Fibroblast of gingiva (primary cell): ENCODE measurements at places on chromosomes 7 and 10.

DNA sequence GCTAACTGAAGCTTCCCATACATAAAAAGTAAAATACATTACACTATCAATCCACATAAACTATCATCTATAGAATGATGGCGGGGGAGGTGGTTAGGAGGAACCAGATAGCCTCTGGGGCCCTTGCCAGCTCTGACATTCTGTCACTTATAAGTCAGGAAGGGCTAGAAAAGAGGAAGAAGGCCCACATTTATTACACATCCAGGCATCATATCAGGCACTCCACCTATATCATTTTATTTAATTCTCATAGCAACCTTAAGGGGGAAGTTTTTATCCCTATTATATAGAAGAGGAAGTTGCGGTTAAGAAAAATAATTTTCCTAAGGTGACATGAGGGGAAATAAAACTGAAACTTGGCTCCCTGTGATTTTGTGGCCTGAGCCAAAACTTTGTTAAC is 29.9 kb downstream of the HEPACAM2 start:
- DNase-seq: no peak

GRCh38 chr10:14294347-14295059 is 36.2 kb downstream of the FRMD4A start:
- no peak for DNase-seq

- DNase-seq: no peak
These were observed 24.5 kb downstream of the SLC25A16 start for GRCh38 chr10:68502846-68503245.

GRCh38 chr10:112778579-112778978 is 171.5 kb upstream of the TCF7L2 start:
- no peak for DNase-seq

DNA sequence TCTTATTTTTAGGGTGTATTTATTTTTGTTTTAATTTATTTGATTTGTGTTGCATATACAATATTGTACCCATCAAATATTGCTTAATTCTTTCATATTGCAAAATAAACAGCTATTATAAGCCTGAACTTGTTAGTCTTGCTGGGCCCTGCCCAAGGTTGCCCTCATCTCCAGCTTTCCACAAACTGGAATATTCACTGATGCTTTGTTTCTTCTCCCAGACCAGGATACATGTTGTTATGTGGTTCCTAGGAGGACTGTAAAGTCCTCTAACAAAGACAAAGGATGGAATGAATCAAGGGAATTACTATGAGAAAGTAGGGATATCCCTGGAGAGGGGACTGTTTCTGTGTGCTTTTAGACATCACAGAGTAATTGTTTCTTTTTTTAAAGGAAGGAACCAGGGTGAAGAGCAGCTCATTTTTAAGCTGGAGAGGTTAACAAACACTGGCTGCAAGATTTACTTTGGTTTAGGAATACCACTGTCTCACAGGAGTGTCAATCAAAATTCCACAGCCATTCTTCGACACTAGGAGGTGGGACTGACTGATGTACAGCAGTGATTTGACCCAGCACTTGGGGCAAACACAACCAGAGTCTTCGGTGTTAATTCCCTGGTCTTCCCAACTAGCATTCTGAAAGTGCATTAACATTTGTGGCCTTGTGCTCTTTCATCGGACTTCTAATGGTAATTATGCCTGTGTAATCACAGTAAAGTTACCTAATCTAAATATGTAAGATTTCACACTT is 14.8 kb upstream of the CD36 start:
- peak; percentile 75 for DNase-seq

- DNase-seq: peak; percentile 1
These were observed 49.5 kb downstream of the ZNF37A start for GRCh38 chr10:38143587-38143986.

GRCh38 chr7:157700231-157701005 is 363.6 kb downstream of the DNAJB6 start:
- DNase-seq: no peak

- no peak for DNase-seq
These were observed 12.5 kb upstream of the CDK13 start for GRCh38 chr7:39937366-39938153.

GRCh38 chr10:109889867-109890266 is 33.4 kb downstream of the XPNPEP1 start:
- DNase-seq: peak; percentile 41

GRCh38 chr7:51732116-51732515 is 415.5 kb upstream of the COBL start:
- no peak for DNase-seq

GRCh38 chr10:114335614-114336013 is 68.7 kb downstream of the AFAP1L2 start:
- no peak for DNase-seq

- no peak for DNase-seq
These were observed 60.9 kb downstream of the MRPL32 start for GRCh38 chr7:42993038-42993437.

DNA sequence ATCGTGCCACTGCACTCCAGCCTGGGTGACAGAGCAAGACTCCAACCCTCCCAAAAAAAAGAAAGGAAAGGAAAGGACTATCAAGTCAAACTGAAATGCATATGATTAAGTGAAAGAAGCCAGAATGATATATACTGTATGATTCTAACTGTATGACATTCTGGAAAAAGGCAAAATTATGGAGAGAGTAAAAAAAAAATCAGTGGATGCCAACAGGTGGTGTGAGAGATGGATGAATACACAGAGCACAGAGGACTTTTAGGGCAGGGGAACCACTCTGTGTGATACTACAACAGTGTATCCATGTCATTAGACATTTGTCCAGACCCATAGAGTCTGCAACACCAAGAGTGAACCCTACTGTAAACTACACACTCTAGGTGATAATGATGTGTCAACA is 99.2 kb downstream of the SLIT1 start:
- no peak for DNase-seq

DNA sequence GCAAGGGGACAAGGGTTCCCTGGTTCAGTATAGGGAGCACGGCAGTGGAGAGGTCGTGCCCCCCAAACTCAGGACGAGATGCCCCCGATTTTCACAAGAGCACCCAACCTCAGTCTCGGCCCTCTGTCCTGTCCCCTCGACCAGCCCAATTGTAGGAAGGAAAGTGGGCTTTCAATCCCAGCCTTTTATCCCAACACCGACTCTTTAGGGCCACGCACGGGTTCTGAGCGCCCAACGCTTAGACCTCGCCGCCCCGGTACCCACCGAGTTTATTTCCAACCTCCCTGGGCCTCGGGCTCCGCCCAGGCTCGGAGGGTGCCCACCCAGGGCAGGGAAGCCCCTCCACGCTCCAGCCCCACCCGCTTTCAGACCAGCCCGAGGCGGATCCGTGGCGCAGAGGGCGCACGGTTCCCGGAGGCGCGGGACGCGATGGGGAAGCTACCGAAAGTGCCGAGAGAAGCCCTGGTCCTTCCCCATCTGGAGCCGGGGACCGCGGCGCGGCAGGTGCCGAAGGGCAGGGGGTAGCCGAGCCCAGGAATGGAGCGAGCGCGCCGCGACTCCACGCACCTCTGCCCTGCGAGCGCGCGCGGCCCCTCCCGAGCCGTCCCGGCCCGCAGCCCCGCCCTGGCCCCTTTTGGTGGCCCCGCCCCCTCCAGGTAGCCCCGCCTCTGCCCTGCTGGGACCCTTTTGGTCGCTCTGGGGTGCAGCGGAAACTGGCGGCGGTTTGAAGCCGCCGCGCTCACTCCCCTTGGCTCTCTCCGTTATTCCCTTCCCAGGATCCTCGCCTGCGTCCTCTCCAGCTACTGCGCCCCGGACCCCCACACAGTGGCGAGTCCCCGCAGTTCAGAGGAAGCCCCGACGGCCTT is 20.4 kb downstream of the GRID2IP start:
- DNase-seq: no peak

DNA sequence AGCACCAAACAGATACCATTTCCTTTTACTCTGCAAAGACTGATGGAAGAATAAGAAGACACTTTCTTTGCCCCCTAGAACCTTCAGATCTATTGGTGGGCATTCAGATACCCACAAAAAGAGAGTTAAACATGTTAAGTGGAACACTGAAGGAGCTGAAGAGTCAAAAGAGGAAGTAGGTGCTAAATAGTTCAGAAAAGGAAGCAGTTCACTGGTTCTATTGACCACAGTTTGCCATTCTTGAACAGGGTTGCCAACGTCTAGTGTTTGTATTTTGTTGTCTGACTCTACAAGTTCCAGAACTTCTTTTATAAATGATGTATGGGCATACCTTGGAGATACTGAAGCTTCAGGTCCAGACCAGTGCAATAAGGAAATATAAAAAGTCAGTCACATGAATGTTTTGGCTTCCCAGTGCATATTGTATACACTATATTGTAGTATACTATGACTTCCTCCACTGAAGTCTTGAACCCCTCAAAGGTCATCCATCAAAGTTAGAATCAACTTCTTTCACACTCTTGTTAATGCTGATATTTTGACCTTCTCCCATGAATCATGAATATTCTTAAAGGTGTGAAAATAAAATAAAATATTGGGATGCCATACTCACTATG is 47.5 kb upstream of the AGR3 start:
- no peak for DNase-seq

DNA sequence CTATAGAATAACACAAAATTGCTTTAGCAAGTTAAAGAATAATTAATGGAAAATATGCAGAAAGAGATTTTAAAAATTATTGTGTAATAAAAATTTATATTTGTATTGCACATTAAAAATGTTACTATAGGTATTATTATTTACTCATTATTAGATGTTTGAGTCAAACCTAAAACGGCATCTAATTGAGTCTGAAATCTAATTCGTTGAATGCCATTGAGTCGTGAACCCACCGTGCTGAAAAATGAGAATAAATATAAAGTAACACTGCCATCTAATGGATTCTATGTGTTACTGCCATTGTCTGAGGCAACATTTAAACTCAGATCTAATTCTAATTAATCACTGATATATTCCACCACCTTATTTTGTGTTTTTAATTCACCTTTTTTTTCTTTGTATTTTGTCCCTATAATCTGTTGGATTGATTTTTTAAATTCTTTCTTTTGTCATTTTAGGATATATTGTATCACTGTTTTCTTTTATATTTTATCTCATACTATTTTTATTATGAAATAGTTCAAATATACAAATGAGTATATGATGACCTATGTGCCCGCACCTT is 62.2 kb downstream of the SAMD9 start:
- peak; percentile 23 for DNase-seq

- peak; percentile 91 for DNase-seq
These were observed 203.2 kb downstream of the ANK3 start for GRCh38 chr10:60186315-60187071.

DNA sequence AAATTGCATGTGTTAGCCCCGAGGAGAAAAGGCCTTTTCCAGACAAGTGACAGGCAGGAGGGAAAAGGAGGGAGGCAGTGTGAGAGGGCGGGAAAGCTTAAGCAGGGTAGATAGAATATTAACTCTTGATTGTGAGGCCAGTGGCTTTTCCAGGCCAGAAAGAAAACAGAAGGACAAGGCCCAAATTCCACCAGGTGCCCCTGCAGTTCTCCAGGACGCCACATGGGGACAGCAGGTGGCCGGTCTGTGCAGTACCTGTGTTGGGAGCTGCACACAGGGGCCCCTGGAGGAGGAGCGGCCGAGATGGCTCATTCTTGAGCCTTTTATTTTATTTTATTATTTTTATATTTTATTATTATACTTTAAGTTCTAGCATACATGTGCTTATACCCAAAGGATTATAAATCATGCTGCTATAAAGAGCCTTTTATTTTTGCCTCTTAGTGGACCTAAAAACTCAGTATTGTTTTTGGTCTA is 141.3 kb upstream of the KLF14 start:
- no peak for DNase-seq

DNA sequence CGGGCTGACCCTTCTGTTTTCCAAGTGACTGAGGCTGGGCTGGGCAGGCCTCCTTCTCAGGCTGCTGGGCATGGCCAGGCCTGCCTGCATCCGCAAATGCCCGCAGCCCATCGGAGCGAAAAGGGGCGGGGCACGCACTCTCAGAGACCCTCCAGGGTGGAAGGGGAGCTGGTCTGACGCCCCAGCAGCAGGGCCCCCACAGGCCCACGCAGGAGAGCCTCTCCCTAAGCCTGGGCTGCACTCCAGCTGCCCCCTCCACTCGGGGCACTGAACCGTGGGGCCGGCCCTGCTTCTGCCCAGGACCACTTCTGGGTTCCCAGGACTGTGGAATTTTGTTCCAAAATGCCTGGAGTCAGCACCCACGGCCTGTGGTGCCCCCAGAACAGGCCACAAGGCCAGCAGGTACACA is 9.3 kb downstream of the ADAP1 start:
- DNase-seq: no peak

DNA sequence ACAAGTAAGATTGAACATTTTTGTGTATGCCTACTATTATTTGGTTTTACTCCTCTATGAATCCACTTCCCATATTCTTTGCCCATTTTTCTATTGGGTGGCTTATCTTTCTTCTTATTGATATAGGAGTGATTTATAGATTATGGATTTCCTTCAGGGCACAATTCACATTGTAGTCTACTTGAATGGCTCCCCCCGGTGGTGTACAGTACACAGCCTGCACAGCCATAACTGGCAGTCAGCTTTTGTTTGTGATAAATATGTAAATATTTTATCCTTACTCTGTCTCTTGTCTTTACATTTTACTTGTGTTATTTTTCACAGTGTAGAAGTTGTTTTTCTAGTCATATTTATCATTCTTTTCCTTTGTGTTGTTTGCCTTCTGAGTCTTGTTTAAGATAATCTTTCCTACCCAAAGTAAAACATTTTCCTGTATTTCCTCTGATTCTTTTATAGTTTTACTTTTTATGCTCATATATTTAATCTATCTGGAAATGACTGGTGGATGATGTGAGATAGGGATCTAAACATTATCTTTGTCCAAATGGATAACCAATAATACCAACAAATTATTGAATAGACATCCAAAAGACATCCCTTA is 23.9 kb upstream of the CALD1 start:
- DNase-seq: peak; percentile 29

- DNase-seq: peak; percentile 41
These were observed 24.5 kb downstream of the SNX13 start for GRCh38 chr7:17915796-17916195.

DNA sequence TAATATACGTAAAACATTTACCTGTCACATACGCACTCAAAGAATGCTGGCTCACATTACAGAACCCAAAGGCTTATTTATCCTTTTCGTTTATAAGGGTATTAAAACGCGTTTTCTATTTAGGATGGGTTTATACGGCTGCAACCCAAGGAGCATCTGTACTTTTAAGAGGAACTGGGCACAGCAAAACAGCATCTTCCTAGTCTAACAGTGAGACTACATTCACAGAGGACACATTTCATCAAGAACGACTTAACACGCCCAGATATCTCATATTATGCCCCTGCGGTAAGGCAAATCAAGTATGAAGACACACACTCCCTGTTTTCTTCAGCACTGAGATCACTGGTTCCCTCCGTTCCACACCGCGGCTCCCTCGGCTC is 533 bp upstream of the DMTF1 start:
- DNase-seq: no peak
